ENCODE measurements at places on chromosomes 6 and 20.

DNA sequence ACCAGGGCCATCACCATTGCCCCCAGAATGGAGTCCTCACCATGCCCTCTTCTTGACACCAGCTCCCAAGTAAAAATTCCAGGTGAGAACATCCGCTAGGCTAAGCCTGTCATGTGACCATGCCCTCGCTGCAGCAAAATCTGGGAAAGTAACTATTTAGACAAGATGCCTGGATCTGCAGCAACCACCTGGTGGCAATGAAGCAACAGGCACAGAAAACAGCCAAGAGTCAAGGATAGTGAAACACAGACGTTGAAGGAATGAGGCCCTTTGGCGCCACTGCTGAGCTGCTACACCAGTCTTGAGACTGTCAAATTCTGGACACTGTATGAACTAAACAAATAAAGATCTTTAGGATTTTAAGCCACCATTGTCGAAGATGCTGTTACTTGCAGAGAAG, 30.1 kb upstream of the TGM6 start:
- DNase-seq = no peak

DNA sequence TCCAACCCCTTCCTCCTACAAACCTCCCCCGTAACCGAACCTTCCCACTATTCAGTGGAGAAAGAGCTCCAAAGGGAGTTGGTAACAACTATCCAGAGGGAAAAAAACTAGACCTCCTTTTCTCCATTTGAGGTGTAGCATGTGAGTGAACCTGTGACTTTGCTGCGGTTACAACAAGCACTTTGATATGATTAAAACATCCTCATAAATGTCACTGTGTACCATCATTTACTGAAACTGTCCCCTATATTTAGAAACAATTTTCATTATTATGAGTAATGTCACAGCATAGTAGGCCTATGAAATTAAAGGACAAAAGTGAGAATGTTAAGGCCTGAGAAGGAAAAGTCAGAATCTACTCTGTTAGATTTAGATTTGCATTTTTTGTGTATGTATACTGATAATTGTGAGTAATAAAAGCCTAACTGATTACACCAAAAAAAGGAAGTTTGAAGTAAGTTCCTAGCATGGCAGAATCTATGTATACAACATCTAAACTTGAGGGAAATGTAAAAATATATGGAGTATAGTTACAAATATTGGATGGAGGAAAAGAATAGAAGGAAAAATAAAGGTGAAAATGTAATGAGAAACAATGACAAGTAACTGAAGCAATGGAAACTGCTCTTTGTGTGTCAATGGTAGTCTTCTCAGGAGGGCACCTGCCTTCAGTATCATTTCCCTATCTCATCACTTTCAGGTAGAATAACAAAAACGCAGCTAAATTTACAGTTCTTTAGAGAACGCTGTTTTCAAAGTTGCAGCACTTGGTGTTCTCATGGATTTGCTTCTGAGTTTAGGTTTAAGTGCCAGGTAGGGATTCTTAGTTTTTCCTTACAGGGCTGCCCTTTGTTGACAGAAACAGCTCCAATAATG, 145.9 kb downstream of the IMPG1 start:
- DNase-seq = peak; percentile 11

GRCh38 chr20:18165553-18165952, 27.9 kb downstream of the KAT14 start:
- no peak for DNase-seq

- DNase-seq = peak; percentile 50
Measured at GRCh38 chr6:17703256-17703694, 3.5 kb downstream of the NUP153 start.

GRCh38 chr6:82712826-82713225, 349.2 kb downstream of the TPBG start:
- peak; percentile 6 for DNase-seq

GRCh38 chr20:38023181-38024001, 9.9 kb downstream of the TTI1 start:
- DNase-seq = no peak

DNA sequence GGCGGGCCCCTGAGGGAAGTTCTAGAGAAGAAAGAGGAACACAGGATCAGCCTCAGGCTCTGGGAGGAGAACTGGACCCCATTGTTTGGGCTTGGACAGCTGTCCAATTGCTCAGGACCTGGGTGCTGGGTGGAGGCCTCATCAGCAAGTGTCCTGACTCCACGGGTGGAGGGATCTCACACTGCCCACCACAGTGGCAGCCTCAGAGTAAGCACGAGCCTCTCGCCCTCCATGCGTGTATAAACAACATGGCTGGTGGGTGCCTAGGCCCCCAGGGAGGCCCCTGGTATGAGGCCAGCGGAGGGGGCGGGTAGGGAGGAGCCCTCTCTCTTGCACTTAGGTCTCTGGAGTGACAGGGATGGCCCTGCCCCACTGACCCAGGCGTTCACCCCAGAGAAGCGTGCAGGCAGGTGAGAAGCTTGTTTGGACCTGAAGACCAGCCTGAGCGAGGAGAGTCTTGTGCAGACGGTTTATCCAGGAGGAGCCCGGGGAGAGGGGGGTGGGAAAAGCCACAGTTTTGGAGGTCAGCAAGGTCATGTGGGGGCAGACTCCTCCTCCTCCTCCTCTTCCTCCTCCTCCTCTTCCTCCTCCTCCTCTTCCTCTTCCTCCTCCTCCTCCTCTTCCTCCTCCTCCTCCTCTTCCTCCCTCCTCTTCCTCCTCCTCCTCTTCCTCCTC, 41.9 kb upstream of the BHLHE23 start:
- DNase-seq = no peak

DNA sequence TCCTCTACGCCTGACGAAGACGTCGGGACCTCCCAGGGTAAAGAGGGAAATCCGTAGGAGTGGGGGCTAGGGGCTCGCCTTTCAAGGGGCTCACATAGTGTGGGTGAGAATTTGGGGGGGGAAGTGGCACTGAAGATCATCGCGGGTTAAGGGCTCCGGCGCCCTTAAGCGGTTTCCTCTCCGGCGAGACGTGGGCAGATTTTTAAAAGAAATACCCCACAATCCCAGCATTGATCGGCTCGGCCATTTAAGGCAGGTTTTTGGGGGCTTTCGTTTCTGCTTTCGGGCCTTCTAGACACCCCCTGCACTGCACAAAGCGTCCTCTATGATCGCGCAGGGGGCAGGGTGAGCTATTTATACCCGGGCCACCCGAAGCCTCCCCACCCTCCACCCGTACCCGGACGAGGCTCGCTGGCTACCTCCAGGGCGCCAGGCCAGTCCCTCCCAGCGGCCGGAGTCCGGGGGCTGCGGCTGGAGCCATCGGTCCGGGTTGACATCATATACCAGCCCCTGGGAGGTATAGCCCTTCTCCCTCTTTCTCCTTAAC, 1.2 kb downstream of the NKX2-2 start:
- no peak for DNase-seq

DNA sequence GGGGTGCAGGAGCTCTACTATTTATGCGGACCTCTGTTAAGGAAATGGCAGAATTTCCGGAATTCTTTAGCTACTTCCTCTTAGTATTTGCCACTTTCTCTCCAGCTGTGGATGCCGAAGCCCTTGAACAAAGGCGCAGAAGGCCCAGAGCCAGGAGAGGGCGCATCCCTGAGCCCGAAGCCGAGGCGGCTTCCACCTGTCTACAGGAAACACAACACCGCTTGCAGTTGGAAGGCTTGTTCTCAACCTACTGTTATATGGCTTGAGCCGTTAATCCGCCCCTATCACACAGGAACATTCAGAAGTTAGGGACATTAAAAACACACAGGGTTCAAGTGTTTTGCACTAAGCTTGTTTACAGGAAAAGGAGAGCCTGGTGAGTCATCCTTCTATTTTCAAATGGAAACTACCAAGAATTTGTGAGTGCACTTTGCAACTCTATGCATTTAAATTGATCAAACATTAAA, 417.1 kb downstream of the BCKDHB start:
- no peak for DNase-seq

DNA sequence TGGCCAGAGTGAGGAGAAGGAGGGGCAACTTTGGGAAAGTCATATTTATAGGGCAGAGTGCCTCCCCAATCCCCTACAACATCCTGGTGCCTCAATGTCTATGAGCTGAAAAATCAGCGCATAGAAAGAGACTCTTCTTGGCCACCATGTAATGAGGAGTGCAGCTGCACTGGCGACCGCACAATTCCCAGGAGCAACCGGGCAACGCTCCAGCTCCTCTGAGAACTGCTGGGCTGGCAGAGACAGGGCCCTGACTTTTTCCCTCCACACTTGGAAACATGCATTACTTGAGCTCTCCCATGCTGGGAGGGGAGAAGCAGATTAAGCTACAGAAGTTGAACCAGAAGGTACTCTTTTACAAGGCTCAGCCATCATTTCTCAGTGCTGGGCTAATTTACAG, 31.4 kb upstream of the MARCKS start:
- no peak for DNase-seq

DNA sequence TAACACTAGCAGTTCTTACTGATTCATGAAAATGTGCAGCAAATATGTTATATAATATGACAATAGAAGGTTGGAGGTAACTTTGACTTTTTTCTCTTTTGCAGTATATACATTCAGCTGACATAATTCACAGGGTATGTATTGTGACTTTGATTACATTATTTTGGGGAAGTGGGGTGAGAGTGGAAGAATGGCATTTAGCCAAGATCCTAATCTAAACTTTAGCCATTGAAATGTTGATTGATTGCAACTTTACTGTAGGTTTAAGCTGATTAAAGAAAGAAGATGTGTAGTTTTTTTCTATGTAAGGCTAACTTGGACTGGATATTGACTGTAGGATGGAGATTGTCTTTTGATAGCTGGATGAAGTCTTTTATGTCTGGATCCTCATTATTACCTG, 46.0 kb downstream of the MAPK14 start:
- DNase-seq = no peak

DNA sequence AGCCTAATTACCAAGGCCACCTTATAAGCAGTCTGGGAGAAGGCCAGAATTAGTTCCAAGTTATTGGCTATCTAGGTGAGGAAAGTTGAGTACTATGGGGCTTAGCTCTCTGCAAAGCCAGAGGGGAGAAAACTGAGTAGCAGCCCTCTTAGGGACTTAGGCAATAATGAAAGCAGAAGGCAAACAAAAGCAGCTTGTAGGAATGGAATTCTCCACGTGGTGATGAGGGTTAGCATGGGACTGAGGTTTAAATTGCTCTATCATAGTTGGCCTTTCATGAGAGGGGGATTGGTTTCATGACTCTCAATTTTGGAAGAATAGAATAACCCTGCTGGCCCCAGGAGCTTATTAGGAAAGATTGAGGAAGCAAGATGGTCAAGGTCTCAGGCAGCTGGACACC, 7.0 kb upstream of the UBE2J1 start:
- no peak for DNase-seq

DNA sequence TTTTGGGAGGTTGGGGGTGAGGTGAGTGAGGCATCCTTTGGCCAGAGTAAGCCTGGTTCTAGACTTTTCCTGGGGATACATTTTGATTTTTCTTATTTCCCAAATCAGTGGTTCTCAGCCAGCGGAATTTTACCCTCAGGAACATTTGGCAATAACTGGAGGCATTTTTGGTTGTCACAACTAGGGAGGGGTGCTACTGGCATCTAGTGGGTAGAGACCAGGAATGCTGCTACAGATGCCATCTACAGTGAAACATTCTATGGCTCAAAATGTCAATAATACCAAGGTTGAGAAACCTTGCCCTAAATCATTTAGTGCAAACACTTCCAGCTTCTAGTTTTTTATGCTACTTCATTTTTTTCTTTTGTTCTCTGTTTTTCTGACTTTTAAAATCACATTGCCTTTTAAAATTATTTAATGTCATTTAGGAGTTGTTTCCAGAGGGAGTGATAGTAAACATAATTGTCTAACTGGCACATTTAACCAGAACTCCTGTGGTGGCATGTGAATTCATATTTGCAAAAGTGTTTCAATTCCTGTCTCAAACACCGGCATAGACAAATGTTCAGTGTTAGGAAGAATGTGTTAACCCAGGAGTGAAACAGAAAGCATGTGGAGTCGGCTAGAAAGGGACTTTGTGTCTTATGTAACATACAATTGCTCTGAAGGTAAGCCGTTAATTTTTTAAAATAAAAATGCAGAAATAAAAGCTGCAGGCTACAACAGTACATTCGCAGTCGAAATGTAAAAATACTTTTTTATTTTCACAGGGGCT, 59.0 kb downstream of the QRSL1 start:
- DNase-seq = no peak

GRCh38 chr6:129516005-129516404, 194.0 kb downstream of the ARHGAP18 start:
- no peak for DNase-seq

DNA sequence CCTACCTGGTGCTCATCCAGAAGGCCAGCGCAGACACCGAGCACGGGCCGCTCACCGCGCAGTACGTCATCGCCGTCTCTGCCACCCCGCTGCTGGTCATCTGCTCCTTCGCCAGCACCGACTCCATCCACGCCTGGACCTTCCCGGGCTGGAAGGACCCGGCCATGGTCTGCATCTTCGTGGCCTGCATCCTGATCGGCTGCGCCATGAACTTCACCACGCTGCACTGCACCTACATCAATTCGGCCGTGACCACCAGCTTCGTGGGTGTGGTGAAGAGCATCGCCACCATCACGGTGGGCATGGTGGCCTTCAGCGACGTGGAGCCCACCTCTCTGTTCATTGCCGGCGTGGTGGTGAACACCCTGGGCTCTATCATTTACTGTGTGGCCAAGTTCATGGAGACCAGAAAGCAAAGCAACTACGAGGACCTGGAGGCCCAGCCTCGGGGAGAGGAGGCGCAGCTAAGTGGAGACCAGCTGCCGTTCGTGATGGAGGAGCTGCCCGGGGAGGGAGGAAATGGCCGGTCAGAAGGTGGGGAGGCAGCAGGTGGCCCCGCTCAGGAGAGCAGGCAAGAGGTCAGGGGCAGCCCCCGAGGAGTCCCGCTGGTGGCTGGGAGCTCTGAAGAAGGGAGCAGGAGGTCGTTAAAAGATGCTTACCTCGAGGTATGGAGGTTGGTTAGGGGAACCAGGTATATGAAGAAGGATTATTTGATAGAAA, 2.0 kb downstream of the SLC35D3 start:
- DNase-seq = no peak

DNA sequence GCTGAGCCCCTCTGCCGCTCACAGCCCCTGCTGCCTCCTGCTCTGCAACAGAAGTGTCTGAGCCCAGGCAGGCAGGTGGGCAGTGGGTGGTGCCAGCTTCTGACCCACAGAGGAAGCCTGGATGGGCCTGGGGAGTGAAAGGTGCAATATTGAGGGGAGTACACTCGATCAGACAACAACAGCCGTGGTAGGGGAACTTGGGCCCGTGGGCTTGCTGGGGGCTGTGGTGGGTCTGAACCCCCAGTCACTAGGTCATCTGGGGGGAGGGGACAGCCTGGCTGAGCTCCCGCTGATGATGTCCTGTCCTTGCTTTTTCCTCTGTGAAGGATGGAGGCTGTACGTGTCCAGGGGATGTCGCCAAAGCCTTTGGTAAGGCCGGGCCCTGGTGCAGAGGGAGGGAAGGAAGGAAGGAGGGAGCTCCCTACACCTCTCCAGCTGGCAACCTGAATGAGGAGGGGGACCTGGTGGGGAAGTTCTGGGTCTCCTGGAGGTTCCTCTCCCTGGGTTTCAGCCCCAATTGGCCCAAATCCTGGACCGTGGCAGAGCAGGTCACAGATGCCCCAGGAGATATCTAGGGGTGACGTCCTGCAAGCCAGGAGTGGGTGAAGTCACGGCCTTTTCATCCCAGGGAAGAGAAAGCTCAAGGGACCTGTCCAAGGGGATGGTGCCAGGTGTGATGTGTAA, 47.2 kb downstream of the GMPR start:
- no peak for DNase-seq

- DNase-seq = no peak
Measured at GRCh38 chr6:163529605-163530004, 115.1 kb downstream of the QKI start.

- DNase-seq = no peak
Measured at GRCh38 chr6:37807656-37808055, 11.9 kb upstream of the ZFAND3 start.

- DNase-seq = peak; percentile 63
Measured at GRCh38 chr6:73523434-73524123, 2.7 kb upstream of the EEF1A1 start.

- DNase-seq = no peak
Measured at GRCh38 chr20:25083773-25084625, 2.1 kb upstream of the VSX1 start.
